Skin of body (tissue), 3 donors: ENCODE measurements at places on chromosomes 7 and 10. TPM values are rescaled to one million over a fixed set of nuclear protein-coding genes. Genes with fewer than 3 reads are reported as not detected.

Gene VWC2
- total RNA-seq, result 0.49 TPM

Gene HMX3
- not detected for total RNA-seq

Gene PODXL
- 11.4 TPM for total RNA-seq

DNA sequence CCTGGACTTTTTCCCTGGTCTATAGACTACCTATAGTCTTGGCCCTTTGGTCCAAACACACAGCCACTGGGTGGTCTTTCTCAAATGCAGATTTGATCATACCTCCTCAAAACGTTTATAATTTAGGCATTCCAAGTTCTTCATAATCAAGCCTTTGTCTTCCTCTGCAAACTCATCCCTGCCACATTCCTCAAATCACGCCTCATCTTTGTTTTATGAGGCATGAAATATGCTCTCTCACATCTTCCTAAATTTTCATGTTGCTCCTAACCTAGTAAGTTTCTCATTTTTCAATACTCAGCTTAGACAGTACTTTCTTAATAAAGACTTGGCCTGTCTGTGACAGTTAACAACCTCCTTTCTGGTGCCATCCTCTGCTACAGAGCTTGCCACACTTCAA is 10.9 kb upstream of the HERC4 start:
- no peak for DNase-seq

DNA sequence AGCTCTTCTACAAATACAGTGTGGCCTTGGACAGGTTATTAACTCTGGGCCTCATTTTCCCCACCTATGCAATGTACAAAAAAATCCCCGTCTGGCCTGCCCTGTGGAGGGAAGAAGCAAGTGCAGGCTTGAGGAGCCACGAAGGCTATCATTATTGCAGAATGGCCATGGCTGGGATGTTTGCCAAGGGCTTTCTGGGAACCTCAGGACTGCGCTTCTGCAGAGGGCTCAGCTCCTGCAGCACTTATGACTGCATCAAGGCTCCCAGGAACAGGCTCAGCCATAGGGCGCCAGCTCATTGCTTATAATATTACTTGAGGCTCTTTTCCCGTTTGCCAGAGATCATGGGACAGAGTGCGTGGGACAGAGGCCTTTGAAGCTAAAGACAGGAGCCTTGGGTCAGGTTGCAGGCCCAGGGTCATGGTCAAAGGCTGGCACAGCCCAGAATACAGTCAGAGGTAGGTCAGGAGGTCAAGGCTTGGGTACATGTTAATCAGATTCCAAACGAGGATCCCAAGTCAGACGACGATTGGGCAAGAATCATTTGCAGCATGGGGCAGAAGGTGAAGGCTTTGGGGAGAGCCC is 20.6 kb upstream of the C10orf105 start:
- DNase-seq, result no peak

DNA sequence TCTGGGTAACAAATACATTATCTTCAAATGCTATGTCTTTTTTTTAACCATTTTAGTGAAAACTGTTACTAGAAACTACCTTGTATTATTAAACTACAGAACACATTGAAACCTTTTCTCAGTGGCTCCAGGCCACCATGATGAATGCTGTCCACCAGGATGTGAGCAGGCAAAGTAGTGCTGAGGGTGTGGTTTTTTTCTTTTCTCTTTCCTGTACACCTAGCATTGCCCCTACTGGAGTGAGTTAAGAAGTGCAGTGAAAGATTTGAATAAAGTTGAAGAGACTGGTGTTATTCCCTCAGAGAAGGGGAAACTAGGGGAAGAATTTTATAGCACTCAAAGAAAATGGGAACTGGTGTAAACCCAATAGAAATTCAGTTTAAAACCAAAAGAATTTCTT is 120.0 kb upstream of the SAMD8 start:
- no peak for DNase-seq

- DNase-seq, result peak; percentile 63
Measured at GRCh38 chr10:11986593-11987216, 55.9 kb downstream of the UPF2 start.

DNA sequence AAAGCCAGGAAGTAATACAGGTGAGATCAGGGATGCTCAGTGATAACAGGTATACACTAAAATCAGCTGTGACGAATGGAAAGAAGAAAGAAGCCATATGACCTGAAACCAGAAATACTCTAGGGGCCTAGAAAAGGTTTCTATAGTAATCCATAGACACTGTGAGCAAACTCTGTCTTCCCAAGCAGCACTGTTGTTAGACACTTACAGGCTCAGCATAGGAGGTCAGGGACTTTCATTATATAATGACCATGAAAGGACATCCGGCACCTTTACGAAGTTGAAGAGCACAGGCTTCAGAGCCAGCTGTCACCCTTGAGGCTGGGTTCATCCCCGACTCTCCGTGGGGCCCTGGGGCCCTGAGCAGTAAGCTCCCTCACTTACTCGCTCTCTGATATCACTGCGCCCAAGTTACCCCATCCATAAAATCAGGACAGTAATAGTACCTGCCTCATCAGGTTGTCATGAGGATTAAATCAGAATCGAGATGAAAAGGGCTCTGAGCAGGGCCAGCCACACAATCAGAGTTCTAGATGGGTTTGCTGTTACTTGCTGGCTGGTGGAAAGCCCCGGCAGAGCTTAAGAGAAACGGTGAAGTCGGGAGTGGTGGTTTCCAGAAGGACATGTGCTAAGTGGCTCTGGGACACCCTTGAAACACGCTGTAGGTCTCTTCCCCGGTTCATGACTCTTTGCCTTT is 79.5 kb downstream of the ITIH5 start:
- DNase-seq, result no peak
